ENCODE measurements at places on chromosomes 3 and 15.

- DNase-seq: no peak
Measured at GRCh38 chr3:32969656-32970055, 18.2 kb downstream of the CCR4 start.

DNA sequence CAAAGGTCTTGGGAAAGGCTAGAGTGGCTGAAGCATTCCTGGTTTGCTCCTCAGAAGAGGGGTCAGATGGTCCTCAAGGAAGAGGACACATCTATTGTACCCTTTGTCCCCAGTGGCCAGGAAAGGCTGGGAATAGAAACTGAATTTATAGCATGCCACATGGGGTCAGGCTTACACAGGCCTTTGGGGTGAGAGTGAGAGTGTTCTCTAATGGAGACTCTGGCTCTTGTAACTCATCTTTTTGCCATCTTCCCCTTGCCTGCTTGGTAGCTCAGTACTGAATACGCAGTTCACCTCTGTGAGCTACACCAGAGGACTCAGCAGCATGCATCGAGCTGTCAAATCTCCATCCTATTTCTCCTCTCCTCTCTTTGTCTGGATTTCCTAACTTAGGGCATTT is 87.5 kb downstream of the ATP2B2 start:
- no peak for DNase-seq

GRCh38 chr15:69061414-69061842 is 46.9 kb downstream of the NOX5 start:
- no peak for DNase-seq

DNA sequence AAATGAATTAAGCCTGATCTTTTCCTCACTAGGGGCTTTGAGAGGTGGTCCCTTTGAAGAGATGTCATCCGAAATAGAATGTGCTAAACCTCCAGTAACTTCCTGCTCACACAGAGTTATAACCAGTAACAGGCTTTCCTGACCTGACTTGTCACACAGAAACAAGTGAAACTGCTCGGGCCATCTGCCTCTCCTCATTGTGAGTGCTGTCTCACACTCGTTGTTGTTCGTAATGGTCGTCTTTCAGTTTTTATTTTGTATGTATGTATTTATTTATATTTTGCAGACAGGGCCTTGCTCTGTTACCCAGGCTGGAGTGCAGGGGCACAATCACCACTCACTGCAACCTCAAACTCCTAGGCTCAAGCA is 24.0 kb downstream of the ACSBG1 start:
- no peak for DNase-seq

GRCh38 chr15:82553846-82554245 is 13.6 kb upstream of the RPS17 start:
- no peak for DNase-seq

- DNase-seq: no peak
Measured at GRCh38 chr3:25536521-25537391, 108.7 kb downstream of the RARB start.

DNA sequence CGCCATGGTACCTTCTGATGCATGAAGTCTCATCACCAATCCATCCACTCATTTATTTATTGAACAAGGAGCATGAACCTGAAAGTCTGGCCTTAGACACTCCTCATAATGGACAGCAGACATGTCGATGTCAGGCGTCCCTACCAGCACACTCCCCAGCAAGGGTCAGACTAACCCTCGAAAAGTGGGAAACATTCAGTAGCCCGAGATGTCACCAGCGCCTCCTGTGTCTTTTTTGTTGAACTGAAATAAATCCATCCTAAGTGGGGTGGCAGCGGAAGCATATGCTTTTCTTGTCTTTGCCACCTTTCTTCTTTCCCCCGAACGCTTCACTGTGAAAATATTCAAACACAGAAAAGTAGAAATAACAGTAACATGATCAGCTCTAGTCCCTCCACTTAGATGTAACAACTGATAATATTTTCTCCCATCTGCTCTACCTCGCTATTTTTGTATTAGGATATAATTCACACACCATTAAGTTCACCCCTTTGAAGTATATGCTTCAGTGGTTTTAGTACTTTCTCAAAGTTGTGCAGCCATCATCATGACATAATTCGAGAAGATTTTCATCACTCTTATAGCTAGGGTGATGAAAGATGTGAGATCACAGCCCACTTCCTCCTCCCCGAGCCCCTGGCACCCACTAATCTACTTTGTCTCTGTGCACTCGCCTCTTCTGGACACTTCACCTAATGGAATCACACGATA is 121.6 kb downstream of the ADAMTS17 start:
- no peak for DNase-seq

GRCh38 chr15:40957581-40958051 is 4.3 kb downstream of the CHAC1 start:
- peak; percentile 50 for DNase-seq

DNA sequence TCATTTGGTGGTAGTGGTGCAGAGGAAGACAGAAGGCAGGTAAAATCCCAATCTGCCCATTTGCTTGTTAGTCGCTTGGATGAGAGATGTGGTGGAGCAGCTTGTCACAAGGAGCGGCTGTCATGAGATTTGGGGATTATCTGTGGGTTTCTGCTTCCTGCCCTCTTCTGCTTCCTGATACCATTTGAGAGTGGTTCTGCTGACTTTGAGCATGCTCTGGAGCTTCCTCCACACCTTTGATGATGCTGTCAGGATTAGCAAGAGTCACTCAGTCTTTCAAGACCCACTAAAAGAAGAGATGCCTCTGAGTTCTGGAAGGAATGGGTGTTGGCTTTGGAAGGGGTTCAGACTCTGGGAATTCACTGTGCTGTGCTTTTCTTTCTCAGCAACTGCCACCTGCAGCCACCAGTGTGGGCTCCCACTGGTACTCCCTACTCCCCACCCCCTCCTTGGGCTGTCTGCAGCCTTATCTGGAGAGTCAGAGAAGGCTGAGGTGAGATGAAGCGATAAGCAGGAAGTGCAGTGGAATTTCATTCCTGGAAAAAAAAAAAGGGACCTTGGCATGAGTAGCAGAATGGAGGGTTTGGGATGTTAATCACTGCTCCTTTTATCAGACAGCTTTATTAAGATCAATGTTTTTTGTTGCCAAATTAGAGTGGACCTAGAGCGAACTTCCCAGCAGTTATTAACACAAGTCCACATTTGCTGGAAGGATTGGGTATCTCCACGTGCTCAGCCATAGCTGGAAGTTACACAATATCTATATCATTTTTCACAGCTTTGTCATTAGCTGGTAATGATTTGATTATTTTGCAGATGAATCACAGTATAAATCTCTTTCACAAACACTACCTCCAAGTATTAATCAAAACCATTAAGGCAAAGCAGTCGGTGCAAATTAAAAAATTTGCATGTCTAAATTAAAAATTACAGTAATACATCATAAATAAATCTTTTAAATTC is 233.0 kb upstream of the SATB1 start:
- no peak for DNase-seq

- no peak for DNase-seq
Measured at GRCh38 chr3:15779111-15779510, 18.7 kb downstream of the ANKRD28 start.

DNA sequence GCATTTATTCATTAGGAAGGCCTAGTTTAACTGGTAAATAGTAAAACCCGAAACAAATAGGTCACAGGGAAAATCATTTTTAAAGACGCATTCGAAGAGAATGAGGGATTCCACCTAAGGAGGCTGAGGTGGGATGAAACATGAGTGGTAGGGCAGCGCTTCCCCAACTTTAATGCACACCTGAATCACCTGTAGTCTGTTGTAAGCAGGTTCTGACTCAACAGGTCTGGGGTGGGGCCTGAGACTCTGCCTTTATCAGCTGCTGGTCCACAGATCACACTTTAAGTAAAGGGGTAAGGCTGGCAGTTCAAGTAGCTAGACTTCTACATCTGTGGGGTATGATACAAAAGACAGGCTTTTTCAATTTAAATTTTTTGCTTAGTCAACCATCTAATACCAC is 223.5 kb upstream of the UBE2E2 start:
- no peak for DNase-seq

GRCh38 chr15:35460616-35461015 is 85.3 kb downstream of the DPH6 start:
- DNase-seq: no peak

GRCh38 chr15:77709135-77709886 is 76.6 kb upstream of the LINGO1 start:
- no peak for DNase-seq

- no peak for DNase-seq
Measured at GRCh38 chr15:63401078-63401477, 19.4 kb upstream of the CA12 start.

GRCh38 chr15:50943638-50944037 is 35.2 kb downstream of the AP4E1 start:
- DNase-seq: no peak

- no peak for DNase-seq
Measured at GRCh38 chr3:189146848-189147247, 24.9 kb upstream of the TPRG1 start.

DNA sequence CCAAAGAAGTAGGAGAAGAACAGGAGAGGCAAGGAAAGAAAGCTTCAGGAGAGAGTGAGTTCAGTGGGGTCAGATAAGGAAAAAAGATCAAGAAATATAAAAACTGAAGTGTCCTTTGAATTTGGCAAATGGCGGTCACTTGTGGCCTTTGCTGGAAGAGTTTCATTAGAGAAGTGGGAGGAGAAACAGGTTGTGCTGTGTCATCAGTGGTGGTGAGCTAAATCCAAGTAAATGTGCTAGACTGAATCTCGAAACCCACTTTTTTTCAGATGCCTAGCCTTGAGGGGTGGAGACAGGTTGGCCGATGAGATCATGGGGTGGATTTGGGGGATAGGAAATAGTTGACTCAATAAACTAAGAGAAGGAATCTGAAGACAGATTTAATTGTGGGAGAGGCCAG is 43.7 kb downstream of the CHRD start:
- DNase-seq: no peak

- DNase-seq: no peak
Measured at GRCh38 chr3:66490214-66490613, 10.6 kb downstream of the LRIG1 start.

- no peak for DNase-seq
Measured at GRCh38 chr3:170513642-170514041, 72.2 kb downstream of the SLC7A14 start.

DNA sequence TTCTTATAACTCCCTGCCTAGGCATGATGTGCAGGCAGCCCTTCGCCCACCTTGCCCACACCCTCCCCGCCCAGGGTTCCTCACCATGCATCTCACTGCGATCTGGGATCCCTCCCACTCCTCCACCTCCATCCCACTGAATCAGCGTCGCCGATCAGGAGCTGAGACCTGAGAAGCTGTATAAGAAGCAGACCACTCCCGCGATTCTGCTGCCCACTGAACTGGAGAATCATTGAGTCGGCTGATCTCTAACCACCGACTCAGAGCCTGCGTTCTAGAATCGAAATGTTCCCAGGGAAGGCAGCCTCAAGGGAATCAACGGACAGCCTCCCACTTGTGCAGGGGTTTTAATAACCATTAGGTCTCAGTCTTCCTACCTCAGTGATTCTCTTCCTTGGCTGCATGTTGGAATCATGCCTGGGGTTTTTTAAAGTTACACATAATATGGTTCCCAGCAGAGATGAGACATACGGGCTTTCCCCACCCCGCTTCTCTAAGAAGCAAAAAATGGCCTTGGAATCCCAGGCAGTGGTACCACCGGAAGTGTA is 60.2 kb downstream of the TMEM44 start:
- DNase-seq: no peak

GRCh38 chr15:60301024-60301423 is 96.8 kb downstream of the ANXA2 start:
- DNase-seq: no peak

- DNase-seq: no peak
Measured at GRCh38 chr15:68192804-68193486, 12.2 kb downstream of the CALML4 start.

- DNase-seq: no peak
Measured at GRCh38 chr3:189737071-189737470, 105.9 kb downstream of the TP63 start.

DNA sequence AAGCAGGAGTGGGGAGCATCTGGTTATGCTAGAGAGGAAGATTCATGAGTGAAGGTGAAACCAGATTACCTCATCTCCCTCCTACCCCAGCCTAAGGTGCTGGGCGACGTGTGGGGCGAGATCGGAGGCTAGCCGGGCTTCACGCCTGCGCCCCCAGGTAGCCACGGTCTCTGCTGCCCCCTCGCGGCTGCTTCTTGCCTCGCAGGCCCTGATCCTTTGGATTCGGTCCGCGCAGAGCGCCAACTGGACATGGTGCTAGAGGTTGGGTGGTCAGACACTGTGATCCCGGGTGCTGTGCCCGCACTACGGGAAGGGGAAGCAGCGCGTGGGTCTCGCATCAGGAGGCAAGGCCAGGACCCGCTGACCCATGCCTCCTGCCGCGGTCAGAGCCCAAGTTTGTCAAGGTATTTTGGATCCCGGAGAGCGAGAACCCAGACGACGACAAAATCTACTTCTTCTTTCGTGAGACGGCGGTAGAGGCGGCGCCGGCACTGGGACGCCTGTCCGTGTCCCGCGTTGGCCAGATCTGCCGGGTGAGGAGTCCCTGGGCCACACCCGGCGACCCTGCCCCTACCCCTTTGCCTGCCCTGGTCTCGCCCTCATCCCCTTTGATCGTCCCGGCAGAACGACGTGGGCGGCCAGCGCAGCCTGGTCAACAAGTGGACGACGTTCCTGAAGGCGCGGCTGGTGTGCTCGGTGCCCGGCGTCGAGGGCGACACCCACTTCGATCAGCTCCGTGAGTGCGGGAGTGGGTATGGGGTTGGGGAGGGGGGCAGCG is 4.2 kb downstream of the SEMA3B start:
- peak; percentile 66 for DNase-seq

DNA sequence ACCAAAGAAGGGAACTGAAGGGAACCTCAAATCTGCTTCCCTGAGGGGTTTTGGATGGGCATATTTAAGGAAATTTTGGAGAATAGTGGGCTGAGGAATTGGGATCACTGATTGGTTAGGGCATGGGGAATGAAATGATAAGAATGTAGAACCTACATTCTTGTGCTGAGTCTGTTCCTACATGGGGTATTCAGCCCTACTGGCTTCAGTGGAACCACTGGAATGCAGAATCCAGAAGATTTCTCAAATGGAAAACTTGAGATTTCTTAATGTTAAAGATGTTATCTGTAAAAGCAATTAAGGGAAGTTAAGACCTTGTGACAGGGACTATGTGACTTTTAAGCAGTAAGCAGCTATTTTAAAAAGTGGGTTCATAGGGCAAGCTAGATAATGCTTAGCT is 1062.4 kb downstream of the AGBL1 start:
- DNase-seq: no peak

- DNase-seq: no peak
Measured at GRCh38 chr15:62835351-62835750, 207.2 kb upstream of the TPM1 start.

GRCh38 chr3:143637133-143637532 is 211.1 kb downstream of the SLC9A9 start:
- DNase-seq: no peak

GRCh38 chr3:130811557-130811956 is 64.9 kb upstream of the PIK3R4 start:
- DNase-seq: peak; percentile 59

- DNase-seq: no peak
Measured at GRCh38 chr15:94607176-94607654, 375.9 kb downstream of the MCTP2 start.

DNA sequence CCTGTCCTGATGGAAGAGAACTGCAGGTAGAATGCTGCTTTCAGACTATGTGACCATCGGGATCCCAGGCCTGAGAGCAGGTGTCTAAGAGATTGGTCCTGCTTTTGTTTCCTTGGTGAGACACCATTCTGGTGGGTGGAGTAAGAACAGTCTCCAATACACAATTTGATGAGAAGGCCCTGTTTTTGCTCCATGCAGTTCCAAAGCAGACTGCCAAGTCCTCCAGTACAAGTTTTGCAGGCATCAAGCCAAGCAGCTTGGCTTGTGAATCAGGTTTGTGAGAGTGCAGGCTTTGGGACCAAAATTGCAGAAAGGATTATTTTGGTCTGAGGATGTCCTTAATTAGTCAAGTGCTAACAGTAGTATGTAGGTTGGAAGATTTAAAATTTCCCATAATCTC is 381.6 kb downstream of the FOXP1 start:
- DNase-seq: no peak
